ENCODE measurements at places on chromosomes 2 and 18.

DNA sequence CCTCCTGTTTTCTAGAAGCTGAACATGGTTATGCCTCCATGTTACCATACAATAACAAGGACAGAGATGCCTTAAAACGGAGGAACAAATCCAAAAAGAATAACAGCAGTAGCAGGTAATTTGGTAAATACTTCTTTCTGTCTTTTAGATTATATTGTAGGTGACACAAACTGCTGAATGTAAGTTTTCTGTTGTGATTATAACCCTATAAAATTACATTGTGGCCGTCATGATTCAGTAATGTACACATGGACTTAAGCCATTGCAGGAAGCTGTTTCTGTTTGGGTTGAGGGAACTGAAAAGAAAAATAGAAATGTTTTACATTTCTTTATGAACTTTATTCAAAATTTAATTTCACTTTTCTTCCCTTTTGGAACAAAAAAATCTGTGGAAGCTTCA lies 1.2 kb downstream of the MXD1 start:
- no peaks in the 10 kb centered on the region for H3K27me3 ChIP-seq
- peaks cover 20% of the 10 kb centered on the region for H3K4me1 ChIP-seq
- H3K27ac ChIP-seq: no peak overlapping the region
- H3K4me3 ChIP-seq: peak overlapping the region; percentile 66

GRCh38 chr2:119212139-119212800 lies 11.4 kb upstream of the STEAP3 start:
- peaks cover 15% of the 10 kb centered on the region for H3K27me3 ChIP-seq
- no peak for DNase-seq
- no peak overlapping the region for H3K27ac ChIP-seq
- no peaks in the 10 kb centered on the region for H3K36me3 ChIP-seq

- H3K4me3 ChIP-seq: no peak overlapping the region
- DNase-seq: no peak
- H3K4me1 ChIP-seq: peaks cover 16% of the 10 kb centered on the region
- H3K36me3 ChIP-seq: no peaks in the 10 kb centered on the region
- H3K27ac ChIP-seq: no peak overlapping the region
- no peaks in the 10 kb centered on the region for H3K27me3 ChIP-seq
Measured at GRCh38 chr2:45329045-45329677, 281.9 kb downstream of the SRBD1 start.

DNA sequence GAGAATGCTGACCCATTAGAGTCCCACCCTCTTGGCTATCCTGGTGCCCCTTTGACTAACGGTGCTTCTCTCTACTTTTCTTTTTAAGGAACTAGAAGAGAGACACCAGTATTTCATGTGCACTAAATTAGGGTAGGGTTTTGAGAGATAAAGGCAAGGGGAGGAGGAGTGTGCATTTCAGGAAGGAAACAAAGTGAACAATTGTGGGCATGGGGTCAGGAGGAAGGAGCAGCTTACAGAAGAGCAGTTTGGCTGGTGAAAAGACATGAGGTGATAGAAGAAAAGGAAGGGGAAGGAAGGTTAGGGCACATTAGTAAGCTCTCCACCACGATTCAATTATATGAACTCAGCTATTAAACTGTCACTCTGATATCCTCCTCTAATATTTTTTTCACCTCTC lies 105.8 kb upstream of the CTAGE1 start:
- no peak overlapping the region for H3K27ac ChIP-seq
- no peaks in the 10 kb centered on the region for H3K36me3 ChIP-seq
- no peaks in the 10 kb centered on the region for H3K27me3 ChIP-seq
- peaks cover 7% of the 10 kb centered on the region for H3K4me1 ChIP-seq

GRCh38 chr2:61770298-61770697 lies 83.6 kb downstream of the FAM161A start:
- no peak overlapping the region for H3K4me3 ChIP-seq
- no peaks in the 10 kb centered on the region for H3K4me1 ChIP-seq
- peaks cover 30% of the 10 kb centered on the region for H3K27me3 ChIP-seq
- no peaks in the 10 kb centered on the region for H3K36me3 ChIP-seq
- no peak overlapping the region for H3K27ac ChIP-seq

Measured in osteocyte (in vitro differentiated cells).